ENCODE measurements at places on chromosomes 7 and 10.
A peak's percentile ranks its signal among the peaks of the same experiment; 100 is the strongest.

DNA sequence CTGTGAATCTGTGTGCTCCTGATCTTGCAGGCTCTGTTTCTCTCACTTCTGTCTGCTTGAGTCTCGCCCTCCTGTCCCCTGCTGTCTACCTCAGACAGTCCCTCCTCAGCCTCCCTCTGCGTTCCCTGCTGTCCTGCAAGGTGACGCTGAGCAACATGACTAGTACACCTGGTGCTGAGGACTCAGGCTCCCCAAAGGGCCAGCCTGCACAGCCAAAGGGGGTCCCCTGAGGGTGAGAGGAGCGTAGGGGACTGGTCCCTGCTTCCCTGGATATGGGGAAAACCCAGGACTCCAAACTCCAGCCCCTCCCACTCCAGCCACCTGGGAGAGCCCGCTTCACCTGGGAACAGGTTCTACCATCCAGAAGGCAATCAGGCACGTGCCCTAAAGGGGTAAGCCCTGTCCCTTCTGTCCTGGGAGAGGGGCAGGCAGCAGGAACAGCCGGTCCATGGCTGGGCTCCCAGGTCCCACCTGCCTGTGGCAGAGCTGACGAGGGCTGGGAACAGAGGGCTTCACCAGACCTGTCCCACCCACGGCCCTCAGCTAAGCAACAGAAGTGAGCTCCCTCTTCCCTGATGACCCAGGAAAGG, 156.5 kb downstream of the UBE2H start:
- no peak for DNase-seq

DNA sequence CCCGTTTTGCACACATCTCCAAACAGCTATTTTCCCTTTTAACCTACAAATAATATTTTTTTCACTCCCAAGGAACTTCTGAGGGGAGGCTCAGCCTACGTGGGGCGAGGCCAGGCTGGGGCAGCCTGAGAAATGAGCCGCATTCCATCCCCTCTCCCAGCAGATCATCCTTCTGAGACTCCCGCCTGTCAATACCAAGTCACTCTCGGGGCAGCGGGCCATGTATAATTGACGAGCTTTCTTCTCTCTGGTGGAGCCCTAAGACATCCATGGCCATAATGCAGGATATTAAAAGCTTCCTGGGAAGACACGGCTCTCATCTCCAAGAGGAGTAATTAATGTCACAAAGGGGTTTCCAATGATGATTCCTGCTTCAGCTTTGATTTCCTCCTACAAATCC, 37.8 kb upstream of the CHST15 start:
- DNase-seq: no peak

GRCh38 chr10:97713339-97713825, at the start of gene MARVELD1:
MARVELD1 (plus strand) TSS chr10:97713730; CDS start chr10:97713877, 147 bp downstream.
- peak; percentile 59 for DNase-seq

DNA sequence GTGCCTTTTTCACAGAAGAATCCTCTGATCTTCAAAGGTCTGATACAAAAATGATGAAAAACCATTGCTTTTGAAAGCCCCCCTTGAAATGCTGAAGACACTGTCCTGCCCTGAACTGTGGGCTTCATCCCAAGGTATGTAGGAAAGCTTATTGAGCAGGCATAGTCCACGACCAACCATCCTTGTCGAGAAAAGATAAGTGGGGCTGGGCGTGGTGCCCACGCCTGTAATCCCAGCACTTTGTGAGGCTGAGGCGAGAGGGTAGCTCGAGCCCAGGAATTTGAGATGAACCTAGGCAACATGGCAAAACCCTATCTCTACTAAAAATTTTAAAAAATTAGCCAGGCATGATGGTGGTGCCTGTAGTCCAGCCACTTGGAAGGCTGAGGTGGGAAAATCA, 25.6 kb downstream of the TACR2 start:
- DNase-seq: no peak

- no peak for DNase-seq
Observed at GRCh38 chr7:142950235-142950634, 11.0 kb downstream of the LLCFC1 start.

DNA sequence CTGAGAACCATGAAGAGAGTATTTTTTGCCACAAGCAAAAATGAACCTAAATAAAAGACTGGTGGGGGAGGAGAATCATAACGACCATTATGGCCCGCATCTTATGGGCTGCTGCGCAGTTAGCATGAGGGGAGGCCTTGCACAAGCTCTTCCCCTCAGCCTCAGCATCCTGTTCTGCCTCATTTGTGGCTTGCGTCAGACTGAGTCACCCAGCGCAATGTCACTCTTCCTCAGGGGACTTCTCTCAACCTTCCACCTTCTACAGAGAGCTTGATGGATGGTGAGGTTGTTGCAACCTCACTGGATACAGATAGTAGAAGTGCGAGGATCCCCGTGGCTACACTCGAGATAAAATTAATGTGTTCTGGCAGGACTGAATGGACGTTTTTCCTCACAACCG, 16.8 kb upstream of the GPR15LG start:
- DNase-seq: peak; percentile 71

GRCh38 chr10:48656914-48657305, 27.8 kb upstream of the WDFY4 start:
- no peak for DNase-seq

GRCh38 chr10:115606741-115607140, 513.6 kb downstream of the ATRNL1 start:
- DNase-seq: no peak

DNA sequence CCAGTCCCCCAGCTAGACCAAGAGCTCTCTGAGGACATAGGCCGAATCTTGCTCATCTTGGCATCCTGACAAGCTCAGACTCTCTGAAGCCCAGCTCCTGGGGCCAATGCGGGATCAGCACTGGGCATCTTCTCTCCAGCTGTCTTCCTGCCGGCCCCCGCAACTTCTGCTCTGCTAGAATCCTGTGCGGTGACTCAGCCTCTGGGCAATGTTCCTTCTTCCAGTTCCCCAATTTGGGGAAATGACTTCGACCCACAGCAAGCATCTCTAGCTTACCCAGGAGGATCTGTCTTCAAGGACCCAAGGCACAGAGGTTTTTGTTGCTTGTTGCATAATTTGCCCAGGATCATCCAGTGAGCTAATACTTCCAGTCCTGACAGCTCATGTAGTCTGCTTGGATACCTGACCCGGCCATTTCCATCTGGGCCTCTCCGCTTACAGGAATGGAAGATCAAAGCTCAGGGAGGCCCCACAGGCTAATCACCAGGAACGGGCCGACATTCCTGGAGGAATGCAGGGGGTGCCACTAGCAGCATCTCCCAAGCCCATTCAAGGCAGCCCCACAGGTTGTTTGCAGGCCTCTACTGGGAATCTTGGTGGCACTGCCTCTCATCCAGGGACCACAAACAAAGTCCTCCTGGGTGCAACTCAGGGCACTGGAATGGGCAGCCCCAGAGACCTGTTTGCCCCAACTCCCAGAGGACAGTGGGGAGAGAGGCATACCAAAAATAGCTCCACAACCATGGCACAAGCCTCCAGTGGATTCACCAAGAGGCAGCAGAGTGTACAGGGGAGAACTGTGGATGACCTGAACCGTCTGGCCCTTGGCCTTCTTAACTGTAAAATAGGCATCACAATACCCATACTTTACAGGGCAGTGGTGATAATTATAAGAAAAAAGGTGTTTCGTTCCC, 151.9 kb downstream of the NEURL1 start:
- no peak for DNase-seq

- DNase-seq: no peak
Observed at GRCh38 chr7:18117482-18117881, 89.8 kb upstream of the PRPS1L1 start.

DNA sequence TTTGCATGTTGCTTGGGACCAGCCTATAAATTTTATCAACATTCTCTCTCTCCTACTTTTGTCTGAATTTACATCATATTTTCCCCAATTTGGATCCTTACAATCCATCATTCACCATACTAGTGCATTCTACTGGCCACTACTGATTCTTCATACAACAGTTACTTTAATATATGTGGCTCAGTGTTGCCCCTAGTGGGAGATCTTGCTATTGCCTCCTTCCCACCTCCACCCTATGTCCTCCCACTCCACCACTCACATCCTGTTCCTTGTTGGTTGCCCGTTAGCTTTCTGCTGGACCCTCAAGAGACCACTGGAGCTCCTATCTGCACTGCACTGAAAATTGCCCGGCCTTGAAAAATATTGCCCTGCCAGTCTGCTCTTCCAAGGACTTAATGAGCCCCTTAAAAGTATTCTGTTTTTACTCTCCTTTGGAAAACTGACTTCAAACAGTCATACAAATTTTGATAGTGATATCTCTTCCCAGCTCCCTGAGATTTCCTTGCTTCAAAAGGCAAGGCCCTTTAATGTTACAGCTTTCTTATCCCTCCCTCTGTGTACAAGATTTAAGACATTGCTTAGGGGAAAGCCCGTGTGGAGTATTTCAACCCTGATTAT, 243.2 kb upstream of the TMEM229A start:
- DNase-seq: no peak

DNA sequence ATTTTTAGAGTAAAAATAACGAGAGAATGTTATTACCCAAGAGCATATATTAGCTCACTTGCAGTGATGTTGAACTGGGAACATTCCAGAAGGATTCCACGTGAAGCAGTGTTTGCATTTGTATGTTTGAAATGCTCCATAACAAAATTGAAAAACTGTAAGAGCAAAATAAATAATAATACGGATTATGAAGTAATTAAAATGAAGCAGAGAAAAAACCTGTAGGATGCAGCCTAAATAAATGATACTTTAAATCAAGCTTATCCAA, 203.3 kb downstream of the BAMBI start:
- DNase-seq: no peak

DNA sequence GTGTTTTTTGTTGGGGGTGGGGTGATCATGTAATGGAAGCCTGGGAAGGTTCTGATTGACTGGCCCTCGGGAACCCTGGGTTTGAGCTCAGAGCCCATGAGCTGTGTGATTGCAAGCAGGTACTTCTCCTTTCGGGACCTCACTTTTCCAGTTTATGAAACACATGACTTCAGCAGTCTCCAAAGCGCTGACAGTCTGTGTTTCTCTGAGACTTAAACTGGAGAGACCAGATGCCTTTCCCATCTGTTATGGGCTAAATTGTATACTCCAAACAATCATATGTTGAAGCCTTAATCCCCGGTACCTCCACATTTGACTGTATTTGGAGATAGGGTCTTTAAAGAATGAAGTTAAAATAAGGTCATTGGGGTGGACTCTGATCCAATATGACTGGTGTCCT, 493.6 kb downstream of the GALNT17 start:
- no peak for DNase-seq
